ENCODE measurements at places on chromosomes 11 and 22. TPM values are rescaled to one million over a fixed set of nuclear protein-coding genes. Genes with fewer than 3 reads are reported as not detected.
A peak's percentile ranks its signal among the peaks of the same experiment; 100 is the strongest.

DNA sequence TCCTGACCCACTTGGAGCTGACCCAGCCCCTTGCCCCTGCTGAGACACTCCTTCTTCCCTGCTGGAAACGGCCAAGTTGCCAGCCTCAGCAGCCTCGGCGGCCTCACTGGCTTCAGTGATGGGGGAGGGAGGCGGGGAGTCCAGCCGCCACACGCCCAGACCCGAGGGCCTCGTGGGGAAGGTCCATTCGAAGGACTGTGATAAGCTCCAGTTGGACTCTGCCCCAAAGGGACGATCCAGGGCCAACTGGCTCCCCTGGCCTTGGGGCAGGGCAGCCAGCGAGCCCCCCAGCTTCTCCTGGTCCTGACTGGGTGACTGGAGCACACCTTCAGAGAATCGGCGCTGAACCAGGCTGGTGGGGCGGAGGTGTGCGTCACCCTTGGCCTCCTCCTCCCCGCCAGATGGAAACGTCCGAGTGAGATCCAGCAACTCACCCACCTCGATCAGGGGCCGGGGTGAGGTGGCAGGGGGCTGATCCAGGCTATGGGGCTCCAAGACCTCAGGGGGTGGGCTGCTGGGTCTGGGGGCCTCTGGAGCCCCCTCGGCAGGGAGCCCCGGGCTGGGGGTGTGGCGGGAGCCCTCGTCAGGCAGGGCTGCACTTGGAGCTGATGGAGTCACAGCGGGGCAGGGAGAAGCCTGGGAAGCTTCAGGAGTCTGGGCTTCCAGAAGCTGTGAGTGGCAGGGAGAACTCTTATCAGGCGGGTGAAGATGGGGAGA is 11.5 kb downstream of the TNKS1BP1 start:
- peaks cover 15% of the 10 kb centered on the region for H3K4me1 ChIP-seq
- DNase-seq: no peak
- peaks cover 50% of the 10 kb centered on the region for H3K36me3 ChIP-seq
- H3K27me3 ChIP-seq: no peaks in the 10 kb centered on the region

DNA sequence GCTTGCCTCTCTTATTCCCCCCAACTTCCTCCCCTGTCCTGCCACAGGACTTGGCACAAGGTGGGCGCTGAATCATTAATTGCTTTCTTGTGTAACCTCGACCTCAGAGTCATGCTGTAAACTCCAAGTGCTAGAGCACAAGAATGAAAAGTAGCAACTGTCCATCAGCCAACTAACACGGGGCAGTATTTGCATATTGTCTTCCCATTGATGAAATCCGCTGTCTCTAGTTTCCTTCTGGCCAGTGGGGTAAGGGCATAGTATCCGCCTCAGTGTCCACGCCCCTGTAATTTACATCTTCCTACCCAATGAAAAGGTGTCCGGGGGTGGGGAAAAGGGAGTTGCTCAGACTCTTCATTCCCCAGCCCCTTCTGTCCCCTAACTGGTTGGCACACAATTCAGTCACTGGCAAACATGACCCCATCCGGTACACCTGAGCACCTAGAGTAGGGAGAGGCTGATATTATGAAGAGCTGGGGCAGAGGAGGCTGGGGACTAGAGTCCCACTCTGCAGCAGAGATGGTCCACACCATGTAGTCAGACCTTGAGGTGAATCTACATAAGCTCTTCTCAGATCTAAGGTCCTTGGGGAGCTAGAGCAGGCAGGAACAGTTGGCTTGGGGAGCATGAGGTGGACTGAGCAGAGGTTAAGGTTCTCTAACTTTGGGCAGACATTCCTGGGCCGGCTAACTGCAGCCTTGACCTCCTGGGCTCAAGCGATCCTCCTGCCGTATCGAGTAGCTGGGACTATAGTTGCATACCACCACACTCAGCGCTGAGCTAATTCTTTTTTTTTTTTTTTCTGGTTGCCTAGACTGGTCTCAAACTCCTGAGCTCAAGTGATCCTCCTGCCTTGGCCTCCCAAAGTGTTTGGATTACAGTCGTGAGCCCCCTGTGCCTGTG is 6.8 kb upstream of the GGA1 start:
- 0 out of 2 replicates have a peak overlapping the region, but pooled peaks have one; percentile 4 for H3K27ac ChIP-seq
- H3K27me3 ChIP-seq: no peaks in the 10 kb centered on the region
- no peak overlapping the region for H3K4me3 ChIP-seq

GRCh38 chr11:77783025-77783424 is 37.5 kb downstream of the RSF1 start:
- no peaks in the 10 kb centered on the region for H3K36me3 ChIP-seq
- no peak overlapping the region for H3K27ac ChIP-seq
- H3K4me1 ChIP-seq: 0 out of 2 replicates have a peak, but pooled peaks cover 2% of the 10 kb centered on the region
- H3K4me3 ChIP-seq: no peak overlapping the region
- H3K27me3 ChIP-seq: no peaks in the 10 kb centered on the region
- no peak for DNase-seq

Gene UBQLNL
- 0.35 TPM for polyA plus RNA-seq

Gene SNX32
- polyA plus RNA-seq: 1.4 TPM

Gene TCN2
- 87.8 TPM for polyA plus RNA-seq

- H3K27me3 ChIP-seq: no peaks in the 10 kb centered on the region
- no peak overlapping the region for H3K27ac ChIP-seq
- no peak overlapping the region for H3K4me3 ChIP-seq
- H3K4me1 ChIP-seq: no peaks in the 10 kb centered on the region
- H3K36me3 ChIP-seq: no peaks in the 10 kb centered on the region
Measured at GRCh38 chr11:88464528-88464927, 127.0 kb upstream of the CTSC start.

DNA sequence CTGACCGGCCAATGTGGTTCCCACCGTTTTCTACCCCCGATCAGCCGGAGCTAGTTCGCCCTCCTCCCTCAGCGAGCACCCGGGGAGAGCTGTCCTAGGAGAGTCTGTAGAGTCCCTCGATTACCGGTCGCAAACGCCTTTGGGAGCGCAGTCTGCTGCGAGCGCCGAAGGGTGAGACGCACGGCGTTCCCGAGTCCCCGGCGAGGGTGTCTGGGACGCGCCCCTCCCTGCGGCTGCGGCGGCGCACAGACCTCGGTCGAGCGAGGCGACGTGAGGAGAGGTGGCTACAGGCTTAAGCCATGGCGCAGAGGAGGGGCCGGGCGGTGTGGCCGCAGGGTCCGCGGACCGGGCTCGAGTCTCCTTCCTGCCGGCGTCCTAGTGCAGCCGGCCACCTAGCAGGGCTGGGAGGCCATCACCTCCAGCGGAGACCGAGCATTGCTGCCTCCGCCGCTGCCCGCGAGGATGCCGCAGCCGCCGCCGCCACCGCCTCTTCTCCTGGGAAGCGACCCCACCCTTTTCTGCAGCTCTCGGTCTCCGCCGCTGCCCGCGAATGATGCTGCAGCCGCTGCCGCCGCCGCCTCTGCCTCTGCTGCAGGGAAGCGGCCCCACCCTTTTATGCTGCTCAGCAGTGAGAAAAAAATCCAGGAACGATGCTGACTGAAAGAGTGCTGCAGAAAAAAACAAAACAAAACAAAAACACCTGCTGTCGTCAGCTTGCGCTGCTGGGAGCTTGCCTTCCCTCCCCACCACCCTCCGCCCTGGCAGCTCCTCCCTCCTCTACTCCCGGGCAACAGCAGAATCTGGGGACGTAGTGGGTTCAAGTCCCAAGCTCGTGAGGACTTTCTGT is at the start of gene MAP6:
Gene MAP6, minus strand, starts transcription at position 588 of the 847 bp plus-strand sequence. CDS start 669 bp downstream, outside the sequence.
- H3K36me3 ChIP-seq: no peaks in the 10 kb centered on the region
- peak within 1 kb of the TSS; percentile 44 for H3K4me3 ChIP-seq
- no peak within 1 kb of the TSS for H3K27ac ChIP-seq
- peaks cover 9% of the 10 kb centered on the region for H3K4me1 ChIP-seq
- peaks cover 43% of the 10 kb centered on the region for H3K27me3 ChIP-seq
- peak; percentile 72 for DNase-seq

Gene NOL12
- polyA plus RNA-seq: 25.3 TPM

DNA sequence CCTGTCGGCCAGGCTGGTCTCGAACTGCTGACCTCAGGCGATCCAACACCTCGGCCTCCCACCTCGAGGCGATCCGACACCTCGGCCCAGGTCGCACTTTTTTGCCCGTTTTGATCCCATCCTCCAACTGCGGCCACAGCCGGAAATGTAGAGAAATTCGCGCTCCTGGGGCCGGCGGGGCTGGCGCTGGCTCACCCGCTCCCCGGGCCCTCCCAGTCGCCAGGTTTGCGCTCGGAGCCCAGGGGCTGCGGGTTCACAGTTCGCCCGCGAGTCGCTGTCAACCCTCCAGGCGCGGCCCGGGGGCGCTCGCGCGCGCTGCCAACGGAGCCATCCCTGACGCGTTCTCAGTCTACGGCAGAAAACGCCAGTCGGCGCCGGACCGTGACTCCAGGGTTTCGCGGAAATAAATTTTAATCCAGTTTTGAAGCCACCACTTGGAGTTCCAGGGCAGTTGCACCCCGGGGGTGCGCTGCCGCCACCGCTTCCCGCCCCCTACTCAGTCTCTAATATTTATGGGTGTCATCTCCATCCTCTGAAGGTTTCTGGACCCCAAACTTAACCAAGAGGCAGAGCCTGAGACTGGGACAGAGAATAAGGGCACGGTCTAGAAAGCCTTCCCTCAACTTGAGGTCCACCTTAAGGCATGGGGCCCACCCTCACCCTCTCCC is 1.5 kb upstream of the KLHDC7B start:
- H3K4me3 ChIP-seq: peak overlapping the region; percentile 35
- no peaks in the 10 kb centered on the region for H3K36me3 ChIP-seq
- peaks cover 13% of the 10 kb centered on the region for H3K27me3 ChIP-seq
- no peak overlapping the region for H3K27ac ChIP-seq
- peaks cover 2% of the 10 kb centered on the region for H3K4me1 ChIP-seq

Gene CD3G
- 0.02 TPM for polyA plus RNA-seq

DNA sequence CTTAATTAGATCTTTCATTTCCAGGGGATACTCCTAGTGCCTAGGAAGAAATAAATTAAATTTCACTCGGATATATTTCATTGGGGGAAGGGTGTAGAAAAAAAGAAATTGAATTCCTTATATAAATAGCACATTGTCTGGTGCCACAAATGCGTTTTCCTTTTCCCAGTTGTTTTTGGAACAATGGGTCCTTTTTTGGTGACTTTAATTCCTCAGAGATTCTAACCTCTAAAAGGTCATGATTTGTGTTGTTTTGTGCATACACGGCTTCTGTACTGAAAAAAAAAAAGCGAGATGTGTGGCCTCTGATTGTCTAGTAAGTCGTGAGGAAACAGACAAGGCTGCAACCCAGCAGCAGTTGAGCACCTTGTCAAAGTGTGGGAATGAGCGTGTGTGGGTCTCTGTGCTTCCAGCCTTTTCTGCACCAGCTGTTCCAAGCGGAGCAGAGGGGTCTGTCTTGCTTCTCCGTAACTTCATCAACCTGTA is 64.5 kb upstream of the CRTAM start:
- no peak overlapping the region for H3K27ac ChIP-seq
- H3K4me1 ChIP-seq: no peaks in the 10 kb centered on the region
- H3K27me3 ChIP-seq: no peaks in the 10 kb centered on the region
- no peak overlapping the region for H3K4me3 ChIP-seq

DNA sequence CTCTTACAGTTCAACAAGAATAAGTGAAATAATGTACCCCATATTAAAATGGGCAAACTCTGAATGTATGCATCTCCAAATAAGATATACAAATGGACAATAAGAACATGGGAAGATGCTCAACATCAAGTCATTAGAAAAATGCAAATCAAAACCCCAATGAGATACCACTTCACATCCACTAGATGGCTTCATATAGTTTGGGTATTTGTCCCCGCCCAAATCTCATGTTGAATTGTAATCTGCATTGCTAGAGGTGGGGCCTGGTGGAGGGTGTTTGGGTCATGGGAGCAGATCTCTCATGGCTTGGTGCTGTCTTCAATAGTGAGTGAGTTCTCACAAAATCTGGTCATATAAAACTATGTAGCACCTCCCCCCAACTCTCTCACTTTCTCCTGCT is 5.7 kb downstream of the MPZL2 start:
- no peaks in the 10 kb centered on the region for H3K4me1 ChIP-seq
- H3K27me3 ChIP-seq: peaks cover 1% of the 10 kb centered on the region
- DNase-seq: no peak

GRCh38 chr22:22425356-22425755 is 83.2 kb downstream of the ZNF280B start:
- no peaks in the 10 kb centered on the region for H3K4me1 ChIP-seq
- no peaks in the 10 kb centered on the region for H3K36me3 ChIP-seq
- DNase-seq: no peak
- H3K27me3 ChIP-seq: peaks cover 87% of the 10 kb centered on the region
- H3K27ac ChIP-seq: no peak overlapping the region
- no peak overlapping the region for H3K4me3 ChIP-seq

- DNase-seq: no peak
- H3K36me3 ChIP-seq: no peaks in the 10 kb centered on the region
- no peak overlapping the region for H3K27ac ChIP-seq
- H3K27me3 ChIP-seq: no peaks in the 10 kb centered on the region
Measured at GRCh38 chr11:32874132-32874531, 18.5 kb upstream of the QSER1 start.

- H3K27me3 ChIP-seq: no peaks in the 10 kb centered on the region
- no peaks in the 10 kb centered on the region for H3K36me3 ChIP-seq
- no peak for DNase-seq
- no peak overlapping the region for H3K27ac ChIP-seq
- H3K4me3 ChIP-seq: no peak overlapping the region
Measured at GRCh38 chr11:67158221-67158620, 39.2 kb downstream of the KDM2A start.

- no peaks in the 10 kb centered on the region for H3K36me3 ChIP-seq
- H3K4me1 ChIP-seq: no peaks in the 10 kb centered on the region
- no peak overlapping the region for H3K4me3 ChIP-seq
- no peak for DNase-seq
- peaks cover 6% of the 10 kb centered on the region for H3K27me3 ChIP-seq
Measured at GRCh38 chr11:2817431-2817830, 68.1 kb downstream of the CDKN1C start.

GRCh38 chr22:47030143-47030661 is 267.8 kb downstream of the TBC1D22A start:
- no peaks in the 10 kb centered on the region for H3K36me3 ChIP-seq
- H3K27me3 ChIP-seq: no peaks in the 10 kb centered on the region
- H3K4me3 ChIP-seq: no peak overlapping the region

DNA sequence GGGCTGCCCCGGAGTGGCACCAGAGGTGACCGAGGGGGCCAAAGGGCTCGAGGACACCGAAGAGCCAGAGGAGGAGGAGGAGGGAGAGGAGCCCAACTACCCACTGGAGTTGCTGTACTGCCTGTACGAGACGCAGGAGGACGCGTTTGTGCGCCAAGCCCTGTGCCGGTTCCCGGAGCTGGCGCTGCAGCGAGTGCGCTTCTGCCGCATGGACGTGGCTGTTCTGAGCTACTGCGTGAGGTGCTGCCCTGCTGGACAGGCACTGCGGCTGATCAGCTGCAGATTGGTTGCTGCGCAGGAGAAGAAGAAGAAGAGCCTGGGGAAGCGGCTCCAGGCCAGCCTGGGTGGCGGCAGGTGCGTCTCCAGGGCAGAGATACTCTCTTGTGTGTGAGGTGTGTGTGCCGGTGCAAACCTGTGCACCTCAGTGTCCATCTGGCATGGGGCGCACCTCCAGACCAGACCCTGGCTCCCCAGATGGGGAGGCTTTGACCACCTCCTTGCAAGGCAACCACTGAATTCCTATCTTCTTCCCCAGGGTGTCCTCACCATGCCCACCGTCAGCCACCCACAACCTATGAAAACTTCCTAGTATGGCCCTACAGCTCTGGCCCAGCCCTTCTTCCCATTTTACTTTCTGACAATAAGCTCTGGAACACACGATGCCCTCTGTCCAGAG is 3.4 kb downstream of the NLRP6 start:
- H3K36me3 ChIP-seq: no peaks in the 10 kb centered on the region
- no peak overlapping the region for H3K27ac ChIP-seq
- H3K27me3 ChIP-seq: peaks cover 3% of the 10 kb centered on the region
- no peaks in the 10 kb centered on the region for H3K4me1 ChIP-seq
- no peak for DNase-seq

Gene OR4A5
- polyA plus RNA-seq: not detected

Data from H1 (cell line).